Effector CD4-positive, alpha-beta T cell (primary cell): ENCODE measurements at places on chromosomes 7 and 10.

- no peak for DNase-seq
Measured at GRCh38 chr7:114687238-114687637, 234.7 kb upstream of the MDFIC start.

DNA sequence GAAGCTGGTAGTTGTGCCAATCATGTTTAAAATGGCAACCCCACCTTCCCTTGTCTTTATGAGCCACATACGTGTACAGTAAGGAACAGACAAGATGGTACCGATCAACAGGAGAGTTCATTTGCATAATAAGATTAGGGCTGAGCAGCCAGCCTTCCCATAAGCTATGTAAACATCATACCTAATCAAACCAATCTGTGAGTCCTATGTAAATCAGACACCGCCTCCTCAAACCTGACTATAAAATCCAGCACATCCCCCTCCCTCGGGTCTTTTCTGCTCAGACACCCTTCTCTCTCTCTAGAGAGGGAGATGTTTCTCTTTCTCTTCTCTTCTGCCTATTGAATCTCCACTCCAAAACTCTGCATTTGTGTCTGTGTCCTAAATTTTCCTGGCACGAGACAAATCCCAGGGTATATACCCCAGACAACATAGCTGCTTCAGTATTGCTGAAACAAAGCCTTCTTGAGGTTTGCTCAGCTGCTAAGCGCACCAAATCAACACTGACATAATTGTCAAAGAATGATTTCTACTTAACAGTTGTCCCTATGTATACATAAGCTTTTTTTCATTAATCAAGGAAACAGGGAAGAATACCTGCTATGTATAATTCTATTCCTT is 279.2 kb downstream of the THSD7A start:
- no peak for DNase-seq

DNA sequence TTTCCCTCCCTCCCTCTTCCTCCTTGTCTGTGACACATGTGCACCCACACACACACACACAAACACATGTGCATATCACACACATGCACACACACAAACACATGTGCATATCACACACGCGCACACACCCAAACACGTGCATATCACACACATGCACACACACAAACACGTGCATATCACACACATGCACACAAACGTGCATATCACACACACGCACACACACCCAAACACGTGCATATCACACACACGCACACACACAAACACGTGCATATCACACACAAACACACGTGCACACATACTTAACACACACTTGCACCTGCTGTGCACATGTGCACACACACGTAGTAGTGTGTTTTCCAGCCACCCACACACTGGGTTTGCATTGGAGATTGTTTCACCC is 29.4 kb upstream of the KNDC1 start:
- DNase-seq: no peak

DNA sequence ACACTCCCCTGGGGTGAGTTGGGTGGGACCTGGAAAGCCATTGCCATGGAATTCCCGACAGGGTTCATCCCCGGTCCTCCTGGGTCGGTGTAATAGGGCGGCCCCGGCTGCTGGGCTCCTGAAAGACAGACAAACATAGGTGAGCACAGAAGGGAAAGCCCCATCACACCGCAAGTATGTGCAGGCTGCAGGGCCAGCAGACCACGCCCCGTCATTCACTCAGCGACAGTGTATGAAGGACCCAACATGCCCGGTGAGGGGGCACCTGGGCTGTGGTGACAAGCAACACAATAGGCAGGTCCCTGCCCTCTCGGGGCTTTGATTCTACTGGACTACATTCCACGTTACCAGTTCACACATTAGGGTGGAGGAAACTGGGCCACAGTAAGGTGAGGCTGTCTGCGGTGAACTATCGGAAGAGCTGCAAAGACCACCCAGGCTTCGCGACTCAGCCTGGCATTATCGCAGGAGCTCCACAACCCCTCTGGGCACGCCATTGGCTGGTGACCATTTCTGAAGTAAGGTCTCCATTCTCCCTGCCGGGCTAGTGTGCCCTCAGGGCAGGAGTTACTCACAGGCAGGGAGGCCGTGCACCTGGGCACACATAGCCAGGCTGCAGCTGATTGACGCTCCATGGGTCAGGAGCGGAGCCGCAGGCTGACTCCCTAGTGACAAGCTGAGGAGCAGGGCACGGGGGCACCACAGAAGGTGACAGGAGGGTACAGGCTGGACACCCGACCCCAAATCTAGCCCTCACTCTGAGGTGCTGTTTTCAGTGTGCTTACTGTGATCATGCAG is 99.2 kb downstream of the VOPP1 start:
- DNase-seq: no peak

DNA sequence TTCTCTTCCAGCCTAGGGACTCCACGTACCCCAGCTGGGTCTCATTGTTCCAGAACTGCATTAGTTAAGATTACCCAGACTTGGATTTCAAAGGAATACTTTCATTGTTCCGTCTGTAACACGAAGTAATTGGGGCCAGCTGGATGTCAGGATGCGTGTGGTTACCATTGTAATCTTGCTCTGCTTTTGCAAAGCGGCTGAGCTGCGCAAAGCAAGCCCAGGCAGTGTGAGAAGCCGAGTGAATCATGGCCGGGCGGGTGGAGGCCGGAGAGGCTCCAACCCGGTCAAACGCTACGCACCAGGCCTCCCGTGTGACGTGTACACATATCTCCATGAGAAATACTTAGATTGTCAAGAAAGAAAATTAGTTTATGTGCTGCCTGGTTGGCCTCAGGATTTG is 21.0 kb downstream of the LRRC17 start:
- no peak for DNase-seq

DNA sequence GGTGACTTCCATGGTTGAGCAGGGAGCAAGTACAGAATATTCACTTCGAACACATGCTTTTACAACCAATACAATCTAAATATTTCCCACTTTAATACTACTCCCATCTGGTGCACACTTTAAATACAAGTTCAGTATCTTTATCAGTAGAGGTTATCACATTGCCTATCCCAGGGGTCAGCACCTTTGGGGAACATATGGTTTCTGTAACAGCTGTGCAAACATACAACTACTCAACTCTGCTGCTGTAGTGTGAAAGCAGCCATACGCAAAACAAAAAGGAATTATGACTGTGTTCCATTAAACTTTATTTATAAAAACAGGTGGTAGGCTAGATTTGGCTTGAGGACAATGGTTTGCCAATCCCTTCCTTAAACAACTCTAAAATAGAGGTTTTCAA is 157.5 kb downstream of the XPNPEP1 start:
- no peak for DNase-seq

DNA sequence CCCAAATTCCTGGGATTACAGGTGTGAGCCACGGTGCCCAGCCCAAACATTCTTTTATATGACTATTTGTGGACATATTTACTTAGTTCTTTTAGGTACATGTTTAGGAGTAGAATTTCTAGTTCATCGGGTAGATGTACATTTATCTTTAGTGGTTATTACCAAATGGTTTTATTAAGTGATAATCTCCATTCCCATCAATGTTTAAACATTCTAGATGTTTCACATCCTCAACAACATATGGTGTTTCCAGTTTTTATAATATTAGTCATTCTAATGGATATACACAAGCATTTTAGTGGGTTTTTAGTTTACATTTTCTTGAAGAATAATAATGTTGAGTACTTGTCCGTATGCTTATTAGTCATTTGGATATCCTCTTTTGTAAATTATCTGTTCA is 131.7 kb downstream of the RTKN2 start:
- no peak for DNase-seq

- no peak for DNase-seq
Measured at GRCh38 chr10:26481914-26482550, 43.9 kb downstream of the APBB1IP start.

- no peak for DNase-seq
Measured at GRCh38 chr7:30525429-30525828, 20.8 kb upstream of the GGCT start.

- DNase-seq: no peak
Measured at GRCh38 chr7:18580950-18581349, 85.4 kb downstream of the HDAC9 start.

- DNase-seq: no peak
Measured at GRCh38 chr10:55641601-55642000, 719.5 kb downstream of the ZWINT start.

GRCh38 chr10:95783741-95784140 is 27.8 kb downstream of the ENTPD1 start:
- DNase-seq: no peak

- no peak for DNase-seq
Measured at GRCh38 chr7:28376634-28377033, 35.7 kb upstream of the CREB5 start.

DNA sequence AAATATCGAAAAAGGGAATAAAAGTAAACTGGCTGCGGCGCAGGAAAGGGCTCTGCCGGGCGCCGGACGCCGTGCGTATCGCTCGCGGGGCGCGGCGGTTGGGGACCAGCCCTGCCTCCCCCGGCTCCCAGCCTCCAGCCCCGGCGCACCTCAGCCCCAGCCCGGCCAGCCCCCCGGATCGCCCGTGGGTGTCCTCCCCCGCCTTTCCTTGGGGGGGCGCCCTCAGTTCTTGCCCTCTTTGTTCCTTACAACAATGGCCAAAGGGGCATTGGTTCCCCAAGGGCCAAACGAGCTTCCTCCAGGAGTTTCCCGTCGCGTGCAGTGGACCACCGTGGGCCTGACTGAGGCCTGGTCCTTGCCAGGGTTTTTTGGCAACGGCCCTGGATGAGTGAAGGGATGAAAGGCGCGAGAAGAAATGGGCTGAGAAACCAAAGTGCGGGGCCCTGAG is 1.2 kb downstream of the MACROH2A2 start:
- no peak for DNase-seq

GRCh38 chr10:128140425-128140824 is 14.2 kb upstream of the MKI67 start:
- DNase-seq: no peak

DNA sequence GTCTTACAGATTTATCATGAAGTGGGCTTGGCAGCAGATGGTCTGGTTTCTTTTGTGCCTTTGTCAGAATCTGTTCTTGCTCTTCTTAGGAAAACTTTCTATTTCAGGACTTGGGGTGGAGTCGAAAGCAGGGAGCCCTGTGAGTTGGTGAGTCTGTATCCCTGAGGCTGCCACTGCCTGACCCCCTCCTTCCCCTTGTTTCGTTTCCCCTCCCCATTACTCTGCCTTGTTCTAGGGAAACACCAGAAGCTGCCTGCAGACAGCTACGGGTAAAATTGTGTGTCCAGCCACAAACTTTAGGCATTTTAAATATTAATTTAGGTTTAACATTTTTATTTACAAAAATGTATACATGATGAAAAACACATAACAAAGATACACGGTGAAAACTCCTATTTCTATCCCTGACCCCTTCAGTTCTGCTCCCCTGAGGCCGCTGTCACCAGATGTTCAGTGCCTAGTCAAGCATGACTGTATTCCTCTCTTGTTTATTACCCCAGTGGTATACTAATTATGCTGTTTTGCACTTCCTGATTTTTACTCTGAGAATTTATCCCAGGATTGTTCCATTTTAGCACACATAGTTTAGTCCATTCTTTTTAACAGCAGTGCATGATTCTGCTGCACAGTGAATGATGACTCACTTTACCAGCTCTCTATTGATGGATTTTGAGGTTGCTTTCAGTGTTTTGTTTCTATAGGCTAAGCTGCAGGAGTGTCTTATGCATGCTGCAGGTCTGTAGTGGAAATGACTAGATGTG is 9.1 kb downstream of the TSPAN14 start:
- DNase-seq: no peak

DNA sequence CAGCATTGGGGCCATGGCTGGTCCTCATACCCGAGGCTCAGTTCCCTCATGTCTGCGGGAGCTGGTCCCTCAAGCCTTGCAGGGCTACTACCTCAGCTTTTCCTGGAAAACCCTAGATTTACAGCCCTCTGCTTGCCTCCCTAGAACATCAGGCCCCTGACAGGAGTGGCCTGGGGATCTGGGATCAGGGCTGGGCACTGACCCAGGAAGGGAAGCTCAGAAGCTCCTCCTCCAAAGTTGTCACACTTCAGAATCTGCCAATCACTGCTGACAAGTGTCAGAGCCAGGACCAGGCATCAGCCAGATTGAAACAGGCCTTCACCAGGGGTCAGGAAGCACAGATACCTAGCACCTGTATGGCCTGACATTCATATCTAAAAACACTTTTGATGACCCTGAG is 115.2 kb downstream of the GRID1 start:
- DNase-seq: no peak

DNA sequence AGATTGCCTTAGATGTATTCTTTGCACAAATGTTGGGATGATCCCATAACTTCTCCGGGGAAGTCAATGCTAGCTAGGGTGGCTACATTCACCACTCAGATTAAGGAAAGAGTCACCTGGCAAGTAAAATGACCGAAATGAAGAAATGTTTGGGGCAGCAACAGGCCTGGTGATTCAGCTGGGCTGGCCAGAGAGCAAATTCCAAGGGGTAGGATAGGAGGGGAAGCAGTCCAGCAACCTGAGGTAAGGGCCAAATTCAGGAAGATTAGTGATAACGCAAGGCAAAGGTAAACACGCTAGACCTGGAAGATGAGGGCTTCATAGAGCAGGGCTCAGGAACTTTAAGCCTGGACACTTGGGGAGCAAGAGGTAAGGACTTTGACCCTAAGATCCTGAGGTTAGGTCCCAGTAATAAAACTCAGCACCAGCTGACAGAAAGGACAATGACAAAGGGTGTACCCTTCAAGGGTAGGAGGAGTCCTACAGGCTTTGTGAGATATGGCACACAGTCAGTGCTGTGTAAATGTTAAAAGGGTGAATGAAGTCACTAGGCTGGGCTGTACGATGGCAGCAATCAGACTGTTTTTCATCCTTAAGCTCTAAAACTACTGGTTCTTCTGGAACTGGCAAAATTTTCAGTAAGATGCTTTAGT is 22.7 kb upstream of the SMNDC1 start:
- no peak for DNase-seq

- no peak for DNase-seq
Measured at GRCh38 chr10:16986406-16987205, 143.0 kb downstream of the CUBN start.

GRCh38 chr10:126402721-126403695 is 14.7 kb upstream of the ADAM12 start:
- DNase-seq: no peak

GRCh38 chr10:49282879-49283341 is 16.1 kb upstream of the C10orf71 start:
- no peak for DNase-seq

DNA sequence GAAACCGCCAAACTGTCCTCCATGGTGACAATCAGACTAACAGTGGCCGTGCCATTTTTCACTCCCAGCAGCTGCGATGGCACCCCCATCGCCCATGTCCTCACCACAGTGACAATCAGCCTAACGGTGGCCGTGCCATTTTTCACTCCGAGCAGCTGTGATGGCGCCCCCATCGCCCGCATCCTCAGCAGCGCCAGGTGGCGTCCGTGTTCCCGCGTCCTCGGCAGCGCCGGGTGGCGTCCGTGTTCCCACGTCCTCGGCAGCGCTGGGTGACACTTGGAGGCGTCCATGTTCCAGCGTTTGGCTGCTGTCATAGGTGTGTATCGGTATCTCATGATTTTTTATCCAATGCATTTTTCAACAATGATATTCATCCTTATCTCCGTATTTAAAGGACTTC is 267.3 kb downstream of the PTPRN2 start:
- DNase-seq: no peak
